ENCODE measurements at places on chromosomes 3 and 15.

GRCh38 chr3:134976948-134977347, 181.9 kb downstream of the EPHB1 start:
- no peak for DNase-seq

GRCh38 chr3:191236646-191237045, 37.6 kb downstream of the OSTN start:
- DNase-seq, result no peak

DNA sequence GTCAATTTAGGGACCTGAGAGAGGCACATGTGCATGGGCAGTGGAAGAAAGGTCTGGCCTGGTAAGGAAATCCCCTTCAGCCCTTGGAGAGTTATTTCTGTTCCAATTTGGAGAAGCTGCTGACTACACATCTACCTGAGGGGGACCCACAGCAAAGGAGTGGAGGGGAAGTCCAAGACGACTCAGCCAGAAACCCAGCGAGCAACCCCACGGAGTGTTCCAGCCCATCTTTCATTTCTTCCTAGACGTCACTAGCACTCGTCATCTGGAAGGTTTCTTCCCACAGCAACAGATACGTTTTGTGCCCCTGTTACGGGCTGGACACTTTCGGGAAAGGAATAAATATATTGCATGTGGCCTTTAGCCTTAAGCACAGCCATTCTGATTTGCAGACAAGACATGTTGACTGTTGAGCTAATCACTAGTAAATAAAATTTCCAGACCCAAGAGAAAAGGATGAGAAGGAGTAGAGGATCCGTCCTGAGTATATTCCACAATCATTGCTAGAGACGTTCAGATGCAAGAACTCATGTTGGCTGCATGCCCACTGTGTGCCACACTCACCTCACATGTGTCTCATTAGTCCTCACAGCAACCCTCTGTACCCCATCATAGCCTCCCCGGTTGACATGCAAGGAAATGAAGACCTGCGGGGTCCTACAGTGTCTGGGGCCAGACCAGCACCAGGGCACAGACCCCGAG, 7.8 kb upstream of the FAM174B start:
- DNase-seq, result no peak

GRCh38 chr3:159077860-159078259, 276.0 kb downstream of the MFSD1 start:
- DNase-seq, result no peak

- DNase-seq, result no peak
Observed at GRCh38 chr3:59480486-59480995, 430.7 kb upstream of the CFAP20DC start.

DNA sequence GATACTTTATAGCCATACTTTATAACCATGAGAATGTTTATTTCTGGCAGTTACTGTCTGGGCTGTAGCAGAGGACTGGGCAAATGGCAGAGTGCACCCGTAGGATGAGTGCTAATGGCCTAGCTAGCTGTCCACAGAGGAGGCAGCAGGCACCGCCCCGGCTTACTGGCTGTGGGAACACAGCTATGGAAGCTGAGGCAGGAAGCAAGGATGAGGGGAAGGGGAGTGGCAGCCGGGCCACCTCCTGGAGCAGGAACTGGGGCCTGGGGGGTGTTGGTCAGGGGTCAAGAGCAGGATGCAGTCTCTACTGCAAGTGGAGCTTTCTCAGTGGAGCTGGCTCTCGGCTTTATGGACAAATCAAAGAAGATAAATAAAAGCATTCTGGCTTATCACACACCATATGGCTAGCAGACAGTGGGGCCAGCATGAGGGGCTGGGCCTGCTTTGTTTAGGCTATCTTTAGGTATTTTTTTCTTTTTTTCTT, 316.8 kb upstream of the CTDSPL start:
- DNase-seq, result no peak

- no peak for DNase-seq
Observed at GRCh38 chr3:95319921-95320494, 1257.1 kb downstream of the NSUN3 start.

Measured in activated T-helper 1 cell treated with Interleukin-2 at 50 U/mL for 16 hours (primary cell).